ENCODE measurements at places on chromosomes 5 and 9. TPM values are rescaled to one million over a fixed set of nuclear protein-coding genes. Genes with fewer than 3 reads are reported as not detected.

DNA sequence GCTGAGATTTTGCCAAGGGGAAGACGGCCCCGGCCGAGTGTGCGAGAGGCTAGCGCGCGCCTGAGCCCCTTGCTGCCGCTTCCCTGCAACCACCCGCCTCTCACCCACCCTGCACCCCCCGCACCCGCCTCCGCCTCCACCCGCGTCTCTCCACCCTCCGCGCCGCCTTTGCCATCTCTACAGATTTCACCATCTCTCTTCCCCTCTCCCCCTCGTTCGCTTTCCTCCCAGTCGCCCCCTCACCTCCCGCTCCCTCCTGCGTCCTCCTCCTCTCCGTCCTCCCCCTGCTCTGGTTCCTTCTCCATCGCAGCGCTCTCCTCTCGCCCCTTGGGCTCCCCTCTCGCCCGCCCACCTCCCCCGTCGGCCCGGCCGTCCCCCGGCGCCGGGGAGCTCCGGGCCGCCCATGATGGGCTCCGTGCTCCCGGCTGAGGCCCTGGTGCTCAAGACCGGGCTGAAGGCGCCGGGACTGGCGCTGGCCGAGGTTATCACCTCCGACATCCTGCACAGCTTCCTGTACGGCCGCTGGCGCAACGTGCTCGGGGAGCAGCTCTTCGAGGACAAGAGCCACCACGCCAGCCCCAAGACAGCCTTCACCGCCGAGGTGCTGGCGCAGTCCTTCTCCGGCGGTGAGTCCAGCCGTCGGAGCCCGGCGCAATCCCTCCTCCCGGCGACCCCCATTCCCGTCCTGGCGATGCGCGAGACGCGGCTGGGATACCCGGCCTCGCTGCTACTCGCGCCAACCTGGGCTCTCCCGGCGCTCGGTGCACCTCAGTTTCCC lies at the start of gene PRDM12:
Gene PRDM12, plus strand, starts transcription at position 344 of the 778 bp plus-strand sequence. Its CDS starts 60 bp downstream, at position 404.
- no peak for DNase-seq

Gene COL23A1
- total RNA-seq, result 3.8 TPM

Gene PTPRD
- 9.9 TPM for total RNA-seq

DNA sequence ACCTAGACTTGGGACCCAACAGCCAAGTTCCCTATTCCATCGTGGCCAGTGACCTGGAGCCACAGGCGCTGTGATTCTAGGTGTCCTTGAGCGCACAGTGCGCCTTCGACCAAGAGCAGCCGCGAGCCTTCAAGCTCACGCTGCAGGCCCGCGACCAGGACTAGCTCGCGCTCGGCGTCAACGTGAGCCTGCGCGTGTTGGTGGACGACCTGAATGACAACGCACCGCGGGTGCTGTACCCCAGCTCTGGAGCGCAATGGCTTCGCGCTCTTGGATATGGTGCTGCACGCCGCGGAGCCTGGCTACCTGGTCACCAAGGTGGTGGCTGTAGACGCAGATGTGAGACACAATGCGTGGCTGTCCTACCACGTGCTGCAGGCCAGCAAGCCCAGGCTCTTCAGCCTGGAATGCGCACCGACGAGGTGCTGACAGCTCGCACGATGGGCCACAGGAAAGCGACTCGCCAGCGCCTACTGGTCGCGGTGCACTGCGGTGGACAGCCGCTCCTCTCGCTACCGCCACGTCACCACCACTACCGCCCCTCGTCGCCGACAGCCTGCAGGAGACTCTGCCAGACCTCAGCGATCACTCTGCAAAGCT lies 11.4 kb downstream of the PCDHGA12 start:
- no peak for DNase-seq

DNA sequence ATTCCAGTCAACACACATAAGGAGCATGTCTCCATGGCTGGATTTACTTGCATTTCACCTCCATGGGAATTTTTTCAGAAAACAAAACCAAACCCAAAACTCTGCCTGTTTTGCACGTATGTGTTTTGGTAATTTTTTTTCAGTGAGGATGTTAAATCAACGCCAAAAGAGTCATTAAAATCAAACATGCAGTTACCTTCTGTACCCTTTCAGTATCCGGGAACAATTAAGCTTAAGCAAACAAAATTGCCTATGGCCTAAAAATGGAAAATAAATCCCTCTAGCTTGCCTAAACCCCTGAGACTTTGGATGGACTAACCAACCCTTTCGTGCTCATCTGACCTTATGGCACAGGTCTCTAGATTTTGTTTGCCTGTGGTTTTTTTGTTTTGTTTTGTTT lies 209.2 kb upstream of the KLF4 start:
- no peak for DNase-seq
